HFFc6 (cell line): ENCODE measurements at places on chromosomes 7 and 10.

DNA sequence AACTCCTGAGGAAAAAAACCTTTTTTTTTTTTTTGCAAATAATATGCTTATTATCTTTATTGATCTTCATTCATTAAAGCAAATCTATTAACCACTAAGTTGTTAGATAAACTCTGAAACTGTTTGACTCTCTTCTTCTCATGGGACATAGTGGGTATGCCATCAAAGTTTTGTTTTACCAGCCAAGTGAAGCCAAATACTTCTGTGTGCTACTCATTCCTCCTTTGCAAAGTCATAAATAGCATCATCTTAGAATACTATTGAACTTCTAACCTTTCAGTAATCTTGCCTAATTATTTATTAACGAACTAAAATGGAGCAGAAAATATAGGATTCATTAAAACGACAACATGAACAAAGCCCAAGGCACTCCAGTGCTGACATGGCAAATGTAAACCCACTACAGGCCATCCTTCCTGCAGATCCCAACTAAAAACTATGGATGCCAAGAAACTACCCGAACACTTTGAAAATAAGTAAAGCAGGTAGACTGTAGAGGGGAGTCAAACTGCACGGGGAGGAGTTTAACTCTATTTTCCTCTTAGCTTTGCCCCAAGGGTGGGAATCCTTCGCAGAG, 61.2 kb upstream of the ODAD2 start:
- H3K27ac ChIP-seq: peak overlapping the region; percentile 41
- H3K4me3 ChIP-seq: no peak overlapping the region
- H3K4me1 ChIP-seq: peaks cover 67% of the 10 kb centered on the region

DNA sequence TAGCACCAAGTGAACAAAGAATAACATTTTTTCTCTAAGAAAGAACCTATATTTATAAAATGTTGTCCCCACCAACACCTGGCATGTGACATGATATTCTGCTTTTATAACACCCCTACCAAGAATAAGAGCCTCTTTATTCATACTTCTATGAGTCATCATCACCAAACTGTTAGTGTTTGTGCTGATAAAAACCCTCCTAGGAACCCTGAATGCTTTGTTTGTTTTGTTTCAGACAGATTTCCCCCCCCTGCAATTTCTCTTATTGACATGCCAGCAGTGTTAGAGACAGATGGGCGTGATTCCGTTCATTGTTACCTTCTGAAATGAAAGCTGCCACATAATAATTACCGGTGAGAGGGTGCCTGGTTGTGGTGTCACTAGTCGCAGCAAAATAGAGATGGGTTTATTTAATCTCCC, 651.1 kb downstream of the SORCS1 start:
- no peaks in the 10 kb centered on the region for H3K36me3 ChIP-seq
- no peak overlapping the region for H3K4me3 ChIP-seq
- H3K27ac ChIP-seq: no peak overlapping the region
- H3K4me1 ChIP-seq: peaks cover 21% of the 10 kb centered on the region

DNA sequence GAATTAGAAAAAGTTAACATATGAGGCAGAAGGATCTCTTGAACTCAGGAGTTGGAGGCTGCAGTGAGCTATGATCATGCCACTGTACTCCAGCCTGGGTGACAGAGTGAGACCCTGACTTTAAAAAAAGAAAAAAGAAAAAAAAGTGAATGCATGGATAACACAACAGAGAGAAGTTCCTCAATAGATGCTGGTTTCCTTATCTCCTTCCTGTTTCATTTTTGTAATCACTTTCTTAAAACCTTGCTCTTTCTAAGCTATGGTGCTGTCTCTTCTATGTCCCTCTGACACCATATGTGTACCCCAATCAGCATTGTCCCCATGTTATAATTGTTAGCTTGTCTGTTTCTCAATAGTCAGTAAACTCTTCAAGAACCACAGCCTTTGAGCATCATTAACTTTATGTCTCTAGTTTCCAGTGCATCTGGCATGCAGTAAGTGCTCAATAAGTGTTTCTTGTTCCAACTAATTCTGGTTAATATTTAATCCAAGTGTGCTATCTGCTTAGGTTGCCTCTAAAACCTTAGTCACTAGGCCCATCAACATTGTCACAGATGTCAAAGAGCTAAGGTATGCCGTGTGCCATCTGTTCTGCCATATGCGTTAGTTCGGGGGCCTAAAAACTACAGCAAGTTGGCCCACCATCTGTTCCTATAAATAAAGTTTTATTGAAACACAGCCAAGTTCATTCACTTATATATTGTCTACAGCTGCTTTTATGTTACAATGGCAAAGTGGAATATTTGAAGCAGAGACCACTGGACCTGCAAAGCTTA, 36.2 kb downstream of the MPP7 start:
- H3K27me3 ChIP-seq: peaks cover 24% of the 10 kb centered on the region
- no peak overlapping the region for H3K27ac ChIP-seq

GRCh38 chr7:149635561-149636329, 137.6 kb downstream of the ZNF467 start:
- peaks cover 13% of the 10 kb centered on the region for H3K27me3 ChIP-seq
- no peak overlapping the region for H3K27ac ChIP-seq
- no peaks in the 10 kb centered on the region for H3K4me1 ChIP-seq
- H3K4me3 ChIP-seq: no peak overlapping the region

GRCh38 chr10:83562381-83562780, 576.9 kb upstream of the GHITM start:
- H3K36me3 ChIP-seq: no peaks in the 10 kb centered on the region
- H3K4me3 ChIP-seq: no peak overlapping the region
- H3K27me3 ChIP-seq: no peaks in the 10 kb centered on the region; the same call in 1 of the 2 replicates
- no peaks in the 10 kb centered on the region for H3K4me1 ChIP-seq
- no peak for DNase-seq
- no peak overlapping the region for H3K27ac ChIP-seq
